ENCODE measurements at places on chromosomes 5 and 9. TPM values are rescaled to one million over a fixed set of nuclear protein-coding genes. Genes with fewer than 3 reads are reported as not detected.

- DNase-seq = no peak
Observed at GRCh38 chr5:3858524-3858923, 262.9 kb downstream of the IRX1 start.

Gene KCNV2
- polyA plus RNA-seq = 0.10 TPM

DNA sequence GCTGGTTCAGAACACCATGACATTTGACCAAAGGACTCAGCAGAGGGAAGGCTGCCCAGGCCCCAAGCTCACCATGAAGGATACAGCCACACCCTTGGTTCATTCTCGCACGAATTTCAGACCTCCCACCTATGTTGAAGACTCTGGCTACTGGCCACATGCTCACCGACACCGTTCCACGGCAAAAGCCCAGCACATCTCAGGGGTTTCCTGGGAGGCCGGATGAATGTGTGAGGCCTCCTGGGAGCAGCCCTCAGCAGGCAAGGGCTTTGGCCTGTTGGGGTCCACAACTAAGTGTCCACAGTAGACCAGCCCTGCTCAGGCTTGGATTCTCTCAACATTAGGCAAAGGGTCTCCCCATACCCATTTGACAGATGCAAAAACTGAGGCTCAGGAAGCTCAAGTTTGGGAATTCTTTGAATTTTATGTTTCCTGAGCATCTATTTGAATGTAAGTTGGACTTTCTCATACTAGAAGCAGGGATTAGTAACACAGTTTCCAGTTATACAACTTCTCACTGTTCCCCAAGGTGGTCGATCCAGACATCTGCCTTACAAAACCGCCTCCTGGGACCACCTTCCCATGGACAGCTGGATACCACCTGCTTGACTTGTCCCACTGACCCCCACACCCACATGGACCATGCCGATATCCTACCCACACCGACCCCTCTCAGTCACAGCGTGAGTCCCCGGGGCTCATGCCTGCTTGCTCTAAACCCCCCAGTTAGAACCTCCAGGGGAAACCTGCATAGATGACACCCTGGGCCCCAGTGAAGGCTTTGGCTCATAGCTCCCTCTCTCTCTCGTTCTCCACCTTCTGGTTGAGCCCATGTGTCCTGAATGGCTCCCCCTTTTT is 27.9 kb downstream of the CCT5 start:
- DNase-seq = no peak

Gene DNAH5
- 1.8 TPM for polyA plus RNA-seq

Gene IL17B
- 1.1 TPM for polyA plus RNA-seq

DNA sequence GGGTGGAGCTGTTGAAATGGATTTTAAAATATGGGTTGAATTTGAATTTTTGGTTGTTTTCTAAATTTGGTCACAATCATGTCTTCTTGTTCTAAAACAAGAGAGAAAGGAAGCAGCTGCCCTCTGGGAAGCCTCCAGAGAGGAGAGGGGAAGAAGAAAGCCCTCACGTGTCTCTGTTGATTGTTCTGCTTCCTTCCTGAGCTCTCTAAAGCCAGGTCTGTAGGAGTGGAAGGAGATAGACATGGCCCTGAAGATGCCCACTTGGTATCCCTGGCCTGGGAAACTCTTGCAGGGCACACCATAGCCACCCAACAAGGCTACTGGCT is 59.6 kb downstream of the GALNT12 start:
- DNase-seq = no peak
